HFFc6 (cell line): ENCODE measurements at places on chromosomes 12 and 14.

DNA sequence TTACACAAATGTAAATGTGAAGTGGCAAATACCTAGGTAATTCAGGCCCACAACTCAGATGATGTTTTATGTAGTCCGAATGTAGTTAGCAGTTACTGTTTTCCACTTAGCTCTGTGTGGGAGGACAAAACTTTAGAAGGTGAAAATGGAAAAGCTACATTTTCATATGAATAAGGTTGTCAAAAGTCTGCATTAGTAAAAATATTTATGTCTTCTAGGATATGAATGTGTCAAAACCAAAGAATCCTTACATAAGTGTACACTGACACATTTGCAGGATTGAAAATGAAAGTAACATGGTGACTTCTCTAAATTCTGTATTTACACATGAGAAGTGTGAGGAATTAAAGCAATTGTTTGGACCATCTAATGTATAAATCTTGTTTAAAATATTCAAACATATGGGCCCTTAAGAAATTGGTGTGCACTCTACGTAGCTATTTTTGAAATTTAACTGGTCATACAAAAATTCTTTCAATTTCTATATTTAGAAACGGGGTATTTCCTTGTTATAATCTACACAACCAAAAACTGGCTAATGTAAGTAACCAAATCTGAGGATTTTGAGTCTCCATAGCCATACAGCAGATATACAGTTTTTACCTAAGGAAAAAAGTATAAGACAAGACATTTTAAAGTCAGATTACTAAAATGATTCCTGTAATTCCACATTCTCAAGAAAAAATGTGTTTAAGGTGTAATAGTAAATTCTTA lies 5.4 kb downstream of the CDKN1B start:
- DNase-seq = no peak

DNA sequence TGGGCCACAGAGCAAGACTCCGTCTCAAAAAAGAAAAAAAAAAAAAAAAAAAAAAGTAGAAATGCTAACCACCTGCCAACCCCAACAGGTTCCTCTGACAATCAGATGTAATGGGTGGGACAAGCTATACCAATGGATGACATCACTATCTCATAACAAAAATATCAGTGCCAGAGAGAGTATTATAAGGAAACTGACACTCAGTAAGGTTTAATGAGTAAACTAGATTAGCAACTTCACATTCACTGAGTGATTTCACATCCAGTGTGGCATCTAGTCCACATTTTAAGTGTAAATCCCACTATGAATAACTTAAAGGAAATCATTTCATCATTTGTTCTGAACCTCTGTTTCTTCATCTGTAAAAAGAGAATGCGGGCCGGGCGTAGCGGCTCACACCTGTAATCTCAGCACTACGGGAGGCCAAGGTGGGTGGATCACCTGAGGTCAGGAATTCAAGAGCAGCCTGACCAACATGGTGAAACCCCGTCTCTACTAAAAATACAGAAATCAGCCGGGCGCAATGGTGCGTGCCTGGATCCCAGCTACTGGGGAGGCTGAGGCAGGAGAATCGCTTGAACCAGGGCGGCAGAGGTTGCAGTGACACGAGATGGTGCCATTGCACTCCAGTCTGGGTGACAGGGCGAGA lies 1.8 kb downstream of the SART3 start:
- no peak for DNase-seq

DNA sequence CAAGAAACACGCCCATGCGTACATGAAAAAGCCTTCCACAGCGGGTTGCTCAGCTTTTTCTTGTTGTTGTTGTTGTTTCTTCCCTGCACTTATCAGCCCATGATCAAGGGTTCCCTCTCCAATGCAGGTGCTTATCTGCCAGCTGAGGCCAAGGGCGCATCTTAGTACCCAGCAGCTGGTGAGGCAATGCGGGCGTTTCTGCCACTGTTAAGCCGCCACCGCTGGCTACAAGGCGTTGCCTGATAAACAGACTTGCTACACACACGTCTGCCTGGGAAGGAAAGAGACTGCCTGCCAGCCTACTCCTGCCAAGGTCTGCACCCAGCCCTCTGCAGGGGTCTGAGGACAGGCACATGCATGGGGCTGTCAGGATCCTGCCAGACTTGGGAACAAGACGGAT lies 345.9 kb downstream of the BCL11B start:
- DNase-seq = no peak

GRCh38 chr12:15209782-15210181 lies 11.4 kb downstream of the RERG start:
- peak; percentile 17 for DNase-seq

DNA sequence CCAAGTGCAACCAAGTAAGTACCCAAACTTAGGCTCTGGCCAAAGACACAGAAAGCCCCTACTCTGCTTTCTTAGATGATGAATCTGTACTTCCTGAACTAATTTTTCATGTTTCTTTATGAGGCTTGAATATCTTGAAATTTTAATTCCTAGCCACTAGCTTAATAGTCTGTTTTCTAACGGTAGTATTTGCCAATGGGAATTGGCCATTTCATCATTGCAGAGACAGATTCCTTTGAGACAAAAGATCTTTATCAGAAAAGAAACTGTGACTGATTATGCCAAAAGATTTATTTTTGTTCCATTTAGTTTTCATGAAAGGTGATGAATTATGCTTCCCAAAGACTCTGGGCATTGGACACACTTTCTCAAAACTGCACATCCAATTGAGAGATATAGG lies 48.7 kb downstream of the DAD1 start:
- DNase-seq = no peak

GRCh38 chr14:99682809-99683618 lies 1.1 kb upstream of the CYP46A1 start:
- peak; percentile 49 for DNase-seq

DNA sequence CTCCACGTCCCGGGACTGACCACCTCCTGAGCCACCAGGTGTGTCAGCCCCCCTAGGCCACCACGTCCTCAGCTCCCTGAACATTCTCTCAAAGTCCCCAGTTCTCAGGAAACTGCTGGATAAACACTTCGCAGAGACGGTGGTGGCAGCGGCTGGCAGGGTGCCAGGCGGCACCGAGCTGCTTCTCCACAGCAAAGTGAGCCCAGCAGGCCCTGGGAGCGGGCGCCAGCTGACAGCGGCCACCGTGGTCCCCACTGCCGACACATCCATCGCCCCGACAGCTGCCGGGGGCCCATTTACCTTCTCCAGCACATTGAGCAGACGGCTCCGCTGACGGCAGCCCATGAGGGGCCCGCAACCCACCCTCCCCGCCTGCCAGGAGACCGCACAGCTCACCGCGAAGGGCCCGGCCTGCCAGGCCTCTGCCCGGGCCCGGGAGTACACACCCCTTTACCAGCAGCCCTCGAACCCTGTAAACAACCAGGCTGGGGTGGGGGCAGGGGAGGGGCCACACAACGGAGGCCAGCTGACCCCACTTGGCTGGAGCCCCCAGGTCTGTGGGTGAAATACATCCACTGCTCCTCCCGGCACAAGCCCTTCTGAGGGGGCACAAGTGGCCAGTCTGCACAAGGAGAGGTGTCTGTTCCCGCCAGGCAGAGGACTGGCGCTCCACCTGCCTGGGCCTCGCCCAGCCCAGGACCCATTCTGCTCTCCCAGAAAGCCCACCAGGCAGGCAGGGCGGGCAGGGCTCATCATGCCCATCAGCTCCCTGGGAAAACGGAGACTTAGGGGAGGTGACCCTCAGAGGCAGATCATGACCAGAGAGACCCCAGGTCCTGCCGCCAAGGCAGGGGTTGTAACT lies 10.5 kb downstream of the AKT1 start:
- DNase-seq = no peak

DNA sequence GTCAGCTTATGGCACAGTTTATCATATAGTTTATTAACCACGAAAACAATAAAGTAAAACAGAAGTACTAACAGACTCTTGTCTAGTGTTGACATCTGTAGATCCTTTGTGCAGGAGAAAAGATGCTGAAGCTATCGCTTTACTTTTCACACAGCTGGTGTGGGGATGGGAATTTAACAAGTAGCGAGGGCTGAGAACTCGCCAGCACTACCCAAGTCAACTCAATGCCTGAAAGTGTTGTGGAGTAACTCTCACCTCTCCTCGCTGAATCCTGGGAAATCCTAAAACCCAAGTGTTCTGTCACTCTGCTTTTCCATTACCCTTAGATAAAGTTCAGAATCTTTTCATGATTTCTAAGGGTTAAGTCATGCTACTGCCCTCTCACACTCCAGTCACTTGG lies 264.2 kb downstream of the BMP4 start:
- DNase-seq = no peak

GRCh38 chr14:83664389-83664788 lies 1865.6 kb upstream of the FLRT2 start:
- no peak for DNase-seq

DNA sequence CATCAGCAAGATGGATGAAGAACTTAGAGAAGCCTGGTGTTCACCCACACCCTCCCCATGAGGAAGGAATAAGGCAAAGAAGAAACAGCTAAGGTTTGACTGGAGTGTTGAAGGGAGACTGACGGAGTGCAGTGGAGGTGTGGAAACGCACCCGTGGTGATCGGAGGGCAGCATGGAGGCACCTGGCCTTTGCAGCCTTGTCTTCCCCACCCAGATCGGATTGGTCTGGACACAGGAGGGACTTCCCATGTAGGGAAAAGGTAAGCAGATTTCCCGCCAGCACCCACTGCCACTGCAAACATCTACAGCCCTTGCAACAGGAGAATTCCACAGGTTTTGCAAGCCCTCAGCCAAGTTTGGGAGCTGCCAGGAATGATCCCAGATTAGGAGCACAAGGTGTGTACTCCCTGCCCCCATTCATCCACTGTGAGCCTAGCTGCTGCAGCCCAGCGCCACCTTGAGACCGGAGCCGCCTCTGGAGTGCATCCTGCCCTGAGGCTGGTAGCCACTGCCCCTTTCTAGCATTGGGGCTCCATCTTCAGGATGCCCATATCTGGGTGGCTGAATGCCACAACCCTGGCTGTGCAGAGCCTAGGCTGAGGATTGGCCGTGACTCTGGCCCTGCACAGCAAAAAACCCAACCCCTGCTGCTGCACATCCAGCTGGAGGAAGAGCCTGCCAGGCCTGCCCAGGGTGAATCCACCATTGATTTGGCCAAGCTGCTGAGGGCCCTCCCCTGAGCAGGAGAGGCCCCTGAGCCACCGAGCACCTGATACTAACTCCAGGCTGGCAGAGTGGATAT lies 411.1 kb downstream of the TMEM121 start:
- no peak for DNase-seq

- DNase-seq = no peak
Measured at GRCh38 chr14:95941897-95942296, 65.3 kb downstream of the TUNAR start.

DNA sequence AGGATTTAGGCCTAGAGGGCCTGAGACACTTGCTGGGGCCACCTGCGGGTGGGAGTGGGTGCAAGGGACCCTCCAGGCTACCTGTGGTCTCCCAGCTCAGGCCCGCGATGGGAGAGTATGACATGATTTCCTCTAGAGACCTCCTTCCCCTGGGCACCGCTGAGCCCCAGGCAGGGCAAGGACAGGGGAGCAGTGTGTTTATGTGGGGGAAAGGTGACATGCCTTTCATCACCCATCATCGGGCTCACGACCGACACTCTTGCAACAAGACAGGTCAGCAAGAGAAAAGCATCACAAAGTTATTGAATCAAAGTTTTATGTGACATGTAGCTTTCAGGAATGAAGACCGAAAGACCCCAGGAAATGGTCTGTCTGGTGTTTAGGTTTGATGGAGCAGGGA lies 19.9 kb downstream of the SH2B3 start:
- DNase-seq = no peak

- DNase-seq = no peak
Measured at GRCh38 chr12:6696690-6697583, 3.7 kb downstream of the PIANP start.

DNA sequence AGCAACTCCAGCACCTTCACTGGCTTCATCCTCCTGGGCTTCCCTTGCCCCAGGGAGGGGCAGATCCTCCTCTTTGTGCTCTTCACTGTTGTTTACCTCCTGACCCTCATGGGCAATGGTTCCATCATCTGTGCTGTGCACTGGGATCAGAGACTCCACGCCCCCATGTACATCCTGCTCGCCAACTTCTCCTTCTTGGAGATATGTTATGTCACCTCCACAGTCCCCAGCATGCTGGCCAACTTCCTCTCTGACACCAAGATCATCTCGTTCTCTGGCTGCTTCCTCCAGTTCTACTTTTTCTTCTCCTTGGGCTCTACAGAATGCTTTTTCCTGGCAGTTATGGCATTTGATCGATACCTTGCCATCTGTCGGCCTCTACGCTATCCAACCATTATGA lies 6.8 kb downstream of the OR11G2 start:
- no peak for DNase-seq

- peak; percentile 48 for DNase-seq
Measured at GRCh38 chr14:57486767-57487379, 6.8 kb downstream of the CCDC198 start.

DNA sequence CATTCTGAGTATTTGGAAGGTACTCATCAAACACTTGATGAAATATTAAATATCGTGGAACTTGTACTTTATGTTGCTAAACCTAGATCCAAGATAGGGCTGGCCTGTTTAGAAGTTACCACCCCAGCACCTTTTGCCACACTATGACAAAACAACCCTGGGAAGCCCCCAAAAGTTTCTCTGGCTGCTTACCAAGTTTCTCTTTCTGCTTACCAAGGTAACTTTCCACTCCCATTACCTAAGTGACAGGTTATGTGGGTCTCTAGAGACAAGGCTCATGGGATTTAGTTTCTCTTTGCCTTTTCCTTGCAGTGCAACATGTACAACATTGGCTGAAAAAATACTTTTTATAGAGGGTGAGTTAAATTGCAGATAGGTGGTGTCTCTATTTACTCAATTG lies 28.9 kb upstream of the PPM1A start:
- DNase-seq = no peak

DNA sequence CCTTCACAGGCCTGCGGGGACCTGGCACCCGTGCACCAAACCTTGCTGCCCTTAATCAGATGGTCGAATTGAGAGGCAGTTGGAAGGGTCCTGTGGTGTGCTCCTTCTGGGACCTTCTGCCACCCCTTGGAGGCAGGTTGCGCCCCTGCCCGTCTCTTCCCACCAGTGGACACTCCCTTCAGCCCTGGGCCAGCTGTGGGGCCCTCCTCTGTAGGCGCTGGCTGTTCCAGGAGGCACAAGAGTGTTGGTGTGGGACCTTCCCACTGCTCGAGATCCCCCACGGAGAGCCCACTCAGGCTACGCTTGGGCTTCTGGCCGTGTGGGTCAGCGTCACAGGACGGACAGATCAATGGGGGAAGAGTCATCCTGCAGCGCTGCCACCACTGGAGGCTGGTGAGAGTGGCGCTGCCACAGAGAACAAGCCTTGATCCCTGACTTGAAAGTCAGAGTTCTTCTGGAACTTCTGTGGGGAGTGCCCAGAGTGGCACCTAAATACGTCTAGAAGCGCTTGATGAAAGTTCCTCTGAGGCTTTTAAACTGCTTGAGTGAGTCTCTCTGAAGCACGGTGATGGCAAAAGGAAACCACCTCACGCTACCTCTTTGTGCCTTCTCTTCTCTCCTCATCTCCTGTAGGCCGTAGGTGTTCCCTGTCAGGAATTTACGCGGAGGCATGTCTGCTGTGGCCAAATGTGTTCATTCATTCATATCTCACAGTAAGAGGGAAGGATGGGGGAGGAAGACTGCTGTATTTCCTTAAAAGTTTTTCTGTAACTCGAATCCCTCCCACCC lies 48.3 kb downstream of the TRAF3 start:
- no peak for DNase-seq

GRCh38 chr12:20376984-20377383 lies 8.6 kb downstream of the PDE3A start:
- DNase-seq = peak; percentile 15

- peak; percentile 38 for DNase-seq
Measured at GRCh38 chr12:57089271-57090245, 644 bp downstream of the NAB2 start.
